ENCODE measurements at places on chromosomes 12 and 14.
A peak's percentile ranks its signal among the peaks of the same experiment; 100 is the strongest.

DNA sequence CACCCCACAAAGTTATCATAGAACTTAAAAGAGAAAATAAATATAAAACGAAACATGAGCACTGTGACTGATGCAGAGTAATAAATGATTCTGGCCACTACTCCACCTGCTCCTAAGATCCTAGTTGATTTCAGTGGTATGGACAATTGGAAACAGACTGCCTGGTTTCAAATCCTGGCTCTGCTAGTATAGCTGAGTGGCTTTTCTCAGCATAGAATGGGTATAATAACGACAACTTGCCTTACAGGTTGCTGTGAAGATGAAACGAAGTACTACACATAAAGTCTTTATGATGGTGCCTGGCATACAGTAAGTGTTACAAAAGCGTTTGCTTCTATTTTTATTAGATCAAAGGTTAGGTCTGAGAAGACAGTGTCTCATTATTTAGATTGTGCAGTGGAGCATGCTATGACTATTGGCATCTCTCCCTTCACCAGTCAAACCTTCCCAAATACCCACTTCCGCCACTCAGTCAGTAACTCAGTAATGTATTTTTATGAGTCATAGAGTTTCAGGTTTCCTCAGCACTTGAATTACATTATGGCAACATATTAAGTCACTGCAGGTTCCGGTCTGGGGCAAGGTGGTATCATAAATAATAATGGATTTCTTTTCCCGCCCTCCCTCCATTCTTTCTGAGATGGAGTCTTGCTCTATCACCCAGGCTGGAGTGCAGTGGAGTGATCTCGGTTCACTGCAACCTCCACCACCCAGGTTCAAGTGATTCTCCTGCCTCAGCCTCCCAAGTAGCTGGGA is 29.7 kb upstream of the NR2C1 start:
- no peak for DNase-seq

GRCh38 chr12:2769866-2770533 is 24.8 kb upstream of the FKBP4 start:
- DNase-seq, result no peak

DNA sequence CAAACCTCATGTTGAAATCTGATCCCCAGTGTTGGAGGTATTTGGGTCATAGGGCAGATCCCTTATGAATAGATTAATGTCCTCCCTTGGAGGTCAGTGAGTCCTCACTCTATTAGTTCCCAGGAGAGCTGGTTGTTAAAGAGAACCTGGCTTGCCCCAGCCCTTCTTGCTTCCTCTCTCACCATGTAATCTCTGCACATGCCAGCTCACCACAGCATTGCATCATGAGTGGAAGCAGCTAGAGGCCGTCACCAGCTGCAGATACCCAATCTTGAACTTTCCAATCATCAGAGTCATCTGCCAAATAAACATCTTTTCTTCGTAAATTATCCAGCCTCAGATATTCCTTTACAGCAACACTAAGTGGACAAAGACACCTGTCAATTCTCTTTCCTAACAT is 161.8 kb upstream of the IGF1 start:
- no peak for DNase-seq

DNA sequence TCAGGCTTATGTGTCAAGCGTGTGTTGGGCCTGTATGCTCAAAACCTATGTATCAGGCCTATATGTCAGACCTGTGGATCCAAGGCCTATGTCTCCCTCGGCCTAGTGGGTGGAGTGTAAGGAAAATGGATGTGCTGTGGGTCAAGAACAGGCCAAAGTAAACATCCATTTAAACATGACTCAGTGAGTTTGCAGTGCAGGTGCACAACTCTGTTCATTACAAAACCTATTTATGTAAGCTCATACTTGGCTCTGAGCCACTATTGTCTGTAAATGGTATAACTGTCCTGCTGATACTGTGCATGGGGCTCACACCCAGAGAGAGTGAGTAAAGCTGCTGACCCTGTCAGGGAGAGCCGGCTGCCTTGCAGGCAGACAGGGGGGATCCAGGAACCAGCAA is 249.7 kb upstream of the AVPR1A start:
- no peak for DNase-seq

- no peak for DNase-seq
These were observed 44.4 kb upstream of the PLEKHA5 start for GRCh38 chr12:19085090-19085489.

- no peak for DNase-seq
These were observed 2.5 kb downstream of the PTGDR start for GRCh38 chr14:52269982-52270381.

- no peak for DNase-seq
These were observed 135.7 kb downstream of the CNTN1 start for GRCh38 chr12:40827683-40828592.

DNA sequence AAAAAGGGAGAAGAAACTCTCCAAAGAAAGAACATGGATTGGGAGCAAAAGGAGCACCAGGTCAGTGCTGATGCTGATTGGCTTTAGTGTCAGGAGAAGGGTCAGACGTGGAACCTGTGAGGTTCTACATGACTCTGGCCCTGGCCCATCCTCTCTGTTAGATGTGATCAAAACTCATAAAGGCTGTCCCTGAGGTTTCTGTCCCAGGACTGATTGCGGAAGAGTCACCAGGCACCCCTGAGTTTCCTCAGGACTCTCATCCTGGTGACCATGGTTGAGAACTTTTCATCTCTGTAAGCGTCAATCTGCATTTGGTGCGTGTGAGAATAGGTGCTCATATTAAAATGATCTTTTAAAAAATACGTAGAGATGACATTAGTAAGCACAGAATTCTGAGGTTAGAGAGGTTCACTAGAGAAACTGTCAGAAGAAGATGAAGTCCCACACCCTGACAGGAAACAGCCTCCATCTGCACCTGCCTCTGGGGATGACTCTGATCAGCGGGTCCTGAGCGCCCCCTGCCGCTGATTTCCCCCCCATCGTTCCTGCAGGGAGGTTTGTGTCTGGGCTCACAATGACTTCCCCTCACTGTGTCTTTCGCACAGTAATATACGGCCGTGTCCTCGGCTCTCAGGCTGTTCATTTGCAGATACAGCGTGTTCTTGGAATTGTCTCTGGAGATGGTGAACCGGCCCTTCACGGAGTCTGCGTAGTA is 741.8 kb downstream of the TMEM121 start:
- DNase-seq, result peak; percentile 80

GRCh38 chr12:4780641-4781611 is 60.7 kb downstream of the GALNT8 start:
- no peak for DNase-seq

GRCh38 chr14:93045965-93046704 is 69.6 kb downstream of the ITPK1 start:
- DNase-seq, result no peak

- no peak for DNase-seq
These were observed 4.0 kb upstream of the GEMIN2 start for GRCh38 chr14:39109893-39110715.

GRCh38 chr12:52402377-52402776 is 3.8 kb downstream of the KRT82 start:
- DNase-seq, result no peak

- no peak for DNase-seq
These were observed 25.8 kb upstream of the CNOT2 start for GRCh38 chr12:70217416-70217815.

- DNase-seq, result peak; percentile 92
These were observed 25.4 kb downstream of the ZBTB42 start for GRCh38 chr14:104826189-104826860.

DNA sequence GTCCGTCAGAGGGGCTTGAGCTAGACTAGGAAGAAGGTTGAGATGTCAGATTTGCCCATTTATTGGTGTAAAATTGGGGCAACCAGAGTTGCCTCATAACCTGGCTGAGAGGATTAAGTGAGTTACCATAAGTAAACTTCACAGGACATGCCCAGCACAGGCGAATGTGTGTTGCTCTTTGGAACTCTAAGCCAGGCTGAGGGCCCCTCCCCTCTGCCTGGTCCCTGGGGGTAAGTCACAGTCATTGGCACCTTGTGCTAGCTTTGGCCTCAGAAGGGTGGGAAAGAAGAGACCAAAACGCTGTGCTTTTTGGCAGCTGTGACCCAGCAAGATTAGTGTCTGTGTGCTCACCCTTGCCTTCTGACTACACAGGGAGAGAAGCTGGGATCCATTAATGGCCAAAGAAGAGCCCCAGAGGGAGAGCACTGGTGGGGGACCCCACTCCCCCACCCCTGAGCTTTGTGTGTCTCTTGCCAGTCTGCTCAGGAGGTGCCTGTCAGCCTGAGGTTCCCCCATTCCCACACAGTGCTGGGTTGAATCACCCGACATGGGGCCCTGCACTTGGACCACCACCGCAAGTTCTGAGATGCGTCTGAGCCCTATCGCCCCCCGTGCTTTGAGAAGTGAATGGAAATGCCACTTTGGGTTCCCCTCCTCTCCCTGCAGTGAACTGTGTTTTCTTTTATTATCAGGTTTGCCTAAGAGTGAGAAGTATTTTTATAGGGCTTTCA is 74.1 kb downstream of the CACNA1C start:
- no peak for DNase-seq

DNA sequence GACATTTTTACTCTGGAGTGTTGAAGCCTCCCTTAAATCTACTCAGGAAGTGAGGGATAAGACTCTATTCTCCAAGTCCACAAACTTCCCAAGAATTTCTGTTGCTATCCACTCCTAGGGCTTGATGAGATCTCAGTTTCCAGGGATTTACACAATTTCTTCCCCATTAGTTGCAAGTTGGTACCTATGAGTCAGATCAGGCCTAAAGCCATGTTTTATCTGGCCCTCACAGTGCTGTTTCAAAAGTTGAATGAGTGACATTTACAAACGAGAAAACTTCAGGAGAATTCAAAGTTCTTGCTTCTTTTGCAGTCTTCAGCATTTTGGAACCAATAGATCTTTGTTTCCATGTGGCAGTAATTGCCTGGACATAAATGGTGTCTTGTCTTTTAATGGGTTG is 156.4 kb upstream of the SYT10 start:
- no peak for DNase-seq

DNA sequence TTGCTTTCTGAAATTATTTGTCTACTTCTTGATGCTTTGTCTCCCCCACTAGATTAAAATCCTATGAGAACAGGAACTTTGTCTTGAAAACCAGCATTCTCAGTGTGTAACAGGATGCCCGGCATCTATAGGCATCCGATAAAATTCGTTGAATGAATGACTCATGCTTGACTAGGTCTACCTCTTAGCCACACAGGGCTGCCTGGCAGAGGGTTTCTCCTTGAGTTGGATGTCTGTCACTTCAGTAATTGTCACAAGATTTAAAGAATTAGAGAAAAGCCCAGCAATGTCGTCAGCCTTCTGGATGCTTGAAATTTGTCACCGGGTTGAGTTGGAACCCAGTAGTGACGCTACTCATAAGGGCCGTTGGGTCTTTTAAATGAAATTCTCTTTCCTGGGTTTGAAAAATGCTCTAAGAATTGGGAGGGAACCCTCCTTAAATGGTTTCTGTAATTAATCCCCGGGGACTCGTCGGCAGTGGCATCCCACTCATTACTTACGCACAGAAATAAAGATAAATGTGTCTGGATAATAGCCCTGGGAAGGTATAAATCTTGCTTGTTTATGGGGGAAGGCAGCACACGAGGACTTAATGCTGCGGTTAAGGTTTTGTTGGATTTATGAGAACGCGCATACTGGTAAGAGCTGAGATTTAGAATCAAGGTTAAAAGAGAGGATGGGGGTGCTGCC is 194.1 kb downstream of the AACS start:
- DNase-seq, result no peak

DNA sequence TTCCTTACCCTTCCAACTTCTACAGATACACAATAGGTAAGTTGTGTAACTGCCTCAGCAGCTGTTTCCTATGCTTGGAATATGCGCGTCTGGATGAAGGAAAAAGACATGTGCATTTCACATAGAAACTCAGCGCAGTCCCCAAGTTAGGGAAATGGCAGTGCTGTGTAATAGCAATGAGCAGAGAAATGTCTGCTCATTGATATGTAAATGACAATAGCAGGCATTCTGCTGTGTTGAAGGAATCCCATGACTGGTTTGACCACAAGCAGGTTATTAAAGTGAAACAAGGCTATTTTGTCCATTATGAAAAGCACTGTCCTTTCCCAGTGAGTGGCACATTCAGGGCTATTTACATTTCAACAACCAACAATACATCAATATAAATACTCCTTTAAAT is 106.6 kb downstream of the BTG1 start:
- no peak for DNase-seq

DNA sequence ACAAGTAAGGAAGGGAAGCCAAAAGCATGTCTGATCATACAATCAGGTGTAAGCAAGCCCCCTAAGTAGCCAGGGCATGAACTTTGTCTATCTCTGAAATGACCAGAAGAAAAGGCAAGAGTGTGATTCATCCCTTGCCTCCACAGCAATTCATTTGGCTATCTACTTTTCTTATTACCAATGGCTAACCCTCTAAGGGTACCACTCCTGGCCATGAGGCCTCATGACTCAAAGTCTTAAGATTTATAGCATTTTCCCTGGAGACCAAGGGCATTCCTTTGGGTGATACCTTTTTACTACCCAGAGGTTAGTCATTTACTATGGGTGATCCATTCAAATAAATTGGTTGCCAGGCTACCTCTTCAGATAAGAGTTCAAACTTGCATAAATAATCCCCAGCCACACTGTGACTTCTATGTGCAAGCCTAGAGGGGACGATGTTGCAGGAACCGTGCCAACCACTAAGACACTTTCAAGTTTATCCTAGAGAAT is 1.5 kb upstream of the LGALS3 start:
- no peak for DNase-seq

DNA sequence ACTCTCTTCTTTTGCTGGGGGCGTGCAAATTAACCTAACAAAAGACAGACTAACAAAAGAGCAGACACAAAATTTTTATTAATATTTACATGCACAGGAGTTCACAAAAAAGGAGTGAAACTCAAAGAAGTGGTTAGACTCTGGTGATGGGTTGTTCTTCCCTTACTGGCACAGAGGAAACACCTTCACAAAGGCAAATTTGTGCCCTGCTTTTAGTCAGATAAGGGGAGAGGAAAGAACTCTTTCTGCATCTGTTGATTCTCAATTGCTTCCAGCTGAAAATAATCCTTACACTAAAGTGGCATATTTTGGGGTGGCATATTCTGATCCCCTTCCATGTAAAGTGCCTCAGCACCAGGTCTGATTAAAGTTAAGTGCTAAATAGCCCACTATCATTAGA is 190.2 kb upstream of the AMIGO2 start:
- DNase-seq, result no peak

DNA sequence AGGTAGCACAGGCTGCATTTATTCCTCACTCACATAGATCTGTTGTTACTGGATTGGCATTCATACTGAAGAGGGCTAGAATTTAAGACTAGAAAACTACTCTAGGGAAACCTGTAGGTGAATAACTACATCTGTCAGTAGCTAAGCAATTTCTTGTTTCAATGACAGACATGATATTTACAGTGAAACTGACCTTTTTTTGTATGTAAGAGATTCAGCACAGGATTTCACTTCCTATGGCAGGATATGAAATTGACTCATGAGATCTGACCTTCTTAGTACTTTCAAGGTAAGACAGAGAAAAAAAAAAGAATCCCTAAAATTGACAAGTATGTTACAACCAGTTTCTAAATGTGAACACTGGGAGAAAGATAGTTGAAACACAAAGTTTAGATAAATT is 189.8 kb upstream of the SLC16A7 start:
- no peak for DNase-seq

GRCh38 chr14:49615776-49616175 is 4.7 kb downstream of the RPL36AL start:
- DNase-seq, result no peak

- no peak for DNase-seq
These were observed 216.7 kb downstream of the MED13L start for GRCh38 chr12:116060764-116061163.

- no peak for DNase-seq
These were observed 17.7 kb upstream of the C1S start for GRCh38 chr12:7042842-7043241.

- no peak for DNase-seq
These were observed 21.4 kb upstream of the EID3 start for GRCh38 chr12:104282109-104282508.

- no peak for DNase-seq
These were observed 1.0 kb upstream of the SERPINA3 start for GRCh38 chr14:94611179-94611578.
